Endothelial cell of umbilical vein (primary cell): ENCODE measurements at places on chromosomes 3 and 15. TPM values are rescaled to one million over a fixed set of nuclear protein-coding genes. Genes with fewer than 3 reads are reported as not detected.
A peak's percentile ranks its signal among the peaks of the same experiment; 100 is the strongest.

- no peaks in the 10 kb centered on the region for H3K36me3 ChIP-seq
- H3K27ac ChIP-seq, result peak overlapping the region; percentile 91
- H3K27me3 ChIP-seq, result no peaks in the 10 kb centered on the region
- H3K4me1 ChIP-seq, result peaks cover 51% of the 10 kb centered on the region
- no peak for DNase-seq
Observed at GRCh38 chr3:43497422-43497821, 124.4 kb downstream of the ANO10 start.

- no peak overlapping the region for H3K27ac ChIP-seq
- H3K4me3 ChIP-seq, result no peak overlapping the region
- H3K27me3 ChIP-seq, result no peaks in the 10 kb centered on the region
- no peaks in the 10 kb centered on the region for H3K36me3 ChIP-seq
Observed at GRCh38 chr3:115021061-115021460, 126.0 kb downstream of the ZBTB20 start.

- peaks cover 10% of the 10 kb centered on the region for H3K4me1 ChIP-seq
- no peak overlapping the region for H3K4me3 ChIP-seq
- no peak overlapping the region for H3K27ac ChIP-seq
- peaks cover 27% of the 10 kb centered on the region for H3K27me3 ChIP-seq
- no peaks in the 10 kb centered on the region for H3K36me3 ChIP-seq
Observed at GRCh38 chr15:59439576-59439975, 1.6 kb downstream of the FAM81A start.

- H3K36me3 ChIP-seq, result no peaks in the 10 kb centered on the region
- H3K27me3 ChIP-seq, result peaks cover 4% of the 10 kb centered on the region
- DNase-seq, result no peak
- no peak overlapping the region for H3K27ac ChIP-seq
- H3K4me1 ChIP-seq, result no peaks in the 10 kb centered on the region
- no peak overlapping the region for H3K4me3 ChIP-seq
Observed at GRCh38 chr15:32802286-32802936, 84.6 kb downstream of the GREM1 start.

DNA sequence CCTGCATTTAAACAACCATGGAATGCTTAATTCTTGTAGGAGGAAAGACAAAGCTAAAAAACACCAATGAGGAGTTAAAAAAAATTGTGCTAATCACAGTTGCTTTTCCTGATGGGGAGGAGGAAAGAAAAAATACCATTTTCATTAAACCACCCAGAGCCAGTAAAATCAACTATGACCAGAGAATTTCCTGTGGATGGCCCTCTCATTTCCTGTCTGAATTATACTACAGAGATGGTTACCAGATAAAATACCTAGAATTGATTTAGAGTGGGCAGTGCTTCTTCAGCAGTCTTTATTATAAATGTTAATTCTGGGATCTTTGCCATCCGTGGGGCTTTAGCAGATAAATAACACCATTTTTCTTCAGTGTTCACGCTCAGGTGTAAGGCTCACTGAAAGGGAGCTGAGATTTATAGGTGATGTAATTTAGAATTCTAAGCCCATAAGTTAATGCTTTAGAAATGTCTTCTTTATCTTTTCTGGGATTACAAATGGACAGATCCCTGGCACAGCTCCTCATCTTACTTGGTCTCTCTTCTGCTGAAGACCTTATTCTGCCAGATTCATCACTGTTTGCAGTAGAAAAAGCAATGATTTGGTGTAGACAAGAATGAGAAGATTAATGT lies 37.9 kb downstream of the RETNLB start:
- peaks cover 9% of the 10 kb centered on the region for H3K4me1 ChIP-seq
- no peaks in the 10 kb centered on the region for H3K27me3 ChIP-seq
- H3K4me3 ChIP-seq, result no peak overlapping the region
- no peaks in the 10 kb centered on the region for H3K36me3 ChIP-seq

NUSAP1 gene
- total RNA-seq, result 101 and 109 TPM in 2 replicates

CELSR3 gene
- 0.46 and 0.71 TPM in 2 replicates for total RNA-seq
